ENCODE measurements at places on chromosomes 6 and 20. TPM values are rescaled to one million over a fixed set of nuclear protein-coding genes. Genes with fewer than 3 reads are reported as not detected.

- DNase-seq, result no peak
Measured at GRCh38 chr20:10402938-10403608, 30.9 kb downstream of the MKKS start.

DNA sequence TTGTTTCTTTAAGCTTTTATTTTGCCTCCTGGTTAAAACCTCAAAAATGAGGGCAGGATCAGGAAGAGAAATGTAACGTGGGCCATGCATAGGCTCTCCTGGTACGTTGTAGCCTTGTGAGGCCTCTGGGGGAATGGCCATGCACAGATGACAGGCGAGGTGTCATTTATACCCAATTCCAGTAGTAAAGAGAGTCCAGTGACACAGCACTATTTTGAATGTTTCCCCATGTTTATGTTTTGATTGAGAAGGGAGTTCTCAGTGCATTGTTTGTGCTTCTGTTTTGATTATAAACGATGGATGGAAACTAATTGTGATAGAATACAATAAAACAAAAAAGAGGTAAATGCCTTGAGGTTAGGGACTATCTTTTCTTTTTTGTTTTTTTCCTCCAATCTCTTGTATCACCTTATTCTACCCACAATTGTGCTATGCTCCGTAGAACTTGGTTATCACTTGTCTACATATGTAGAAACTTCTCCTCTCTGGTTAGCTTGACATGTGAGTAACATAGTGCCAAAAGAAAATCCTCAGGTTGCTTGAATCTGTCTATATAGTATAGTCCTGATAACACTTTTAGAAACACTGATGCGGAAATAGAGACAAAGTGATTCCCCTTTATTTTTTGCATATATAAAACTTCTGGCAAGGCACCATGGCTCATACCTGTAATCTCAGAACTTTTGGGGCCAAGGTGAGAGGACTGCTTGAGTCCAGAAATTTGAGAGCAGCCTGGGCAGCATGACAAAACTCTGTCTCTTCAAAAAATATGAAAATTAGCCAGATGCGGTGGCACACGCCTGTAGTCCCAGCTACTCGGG is 6.9 kb upstream of the SMIM28 start:
- DNase-seq, result no peak

- no peak for DNase-seq
Measured at GRCh38 chr20:43525021-43525420, 17.5 kb downstream of the L3MBTL1 start.

DNA sequence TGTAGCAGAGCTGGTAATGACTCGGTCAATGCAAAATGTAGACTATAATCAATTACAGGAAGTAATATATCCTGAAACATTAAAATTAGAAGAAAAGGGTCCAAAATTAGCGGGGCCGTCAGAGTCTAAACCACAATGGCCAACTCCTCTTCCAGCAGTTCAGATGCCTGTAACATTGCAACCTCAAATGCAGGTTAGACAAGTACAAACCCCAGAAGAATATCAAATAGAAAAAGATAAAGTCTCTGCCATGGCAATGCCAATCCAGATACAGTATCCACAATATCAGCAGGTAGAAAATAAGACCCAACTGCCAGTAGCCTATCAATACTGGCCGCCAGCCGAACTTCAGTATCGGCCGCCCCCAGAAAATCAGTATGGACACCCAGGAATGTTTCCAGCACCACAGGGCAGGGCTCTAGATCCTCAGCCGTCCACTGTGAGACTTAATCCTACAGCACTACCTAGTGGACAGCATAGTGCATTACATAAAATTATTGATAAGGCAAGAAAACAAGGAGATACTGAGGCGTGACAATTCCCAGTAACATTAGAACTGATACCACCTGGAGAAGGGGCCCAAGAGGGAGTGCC is 158.4 kb downstream of the GPX5 start:
- peak; percentile 39 for DNase-seq

- DNase-seq, result no peak
Measured at GRCh38 chr20:18973529-18974173, 160.1 kb downstream of the SCP2D1 start.

Gene PLCG1
- total RNA-seq, result 134 TPM

Gene CST4
- total RNA-seq, result not detected

Gene EYA4
- total RNA-seq, result 0.17 TPM

Gene EPB41L1
- total RNA-seq, result 20.3 TPM

DNA sequence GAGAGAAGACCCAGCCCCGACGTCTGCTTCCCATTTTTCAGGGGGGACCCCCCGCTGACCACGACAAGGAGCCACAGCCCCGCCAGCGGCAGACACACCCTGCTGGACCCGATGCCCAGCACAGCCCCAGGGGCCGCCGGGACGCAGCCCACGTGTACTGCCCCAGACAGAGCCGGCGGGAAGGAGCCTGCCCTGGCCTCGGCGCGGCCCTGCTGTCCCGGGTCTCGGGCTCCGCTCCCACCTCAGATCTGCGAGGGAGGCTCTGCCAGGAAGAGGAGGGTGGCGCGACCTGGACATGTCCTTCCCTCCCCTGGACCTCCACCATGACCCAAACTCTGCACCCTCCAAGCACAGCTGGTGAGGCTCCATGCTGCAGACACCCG is 54.7 kb downstream of the KCNQ2 start:
- DNase-seq, result no peak

DNA sequence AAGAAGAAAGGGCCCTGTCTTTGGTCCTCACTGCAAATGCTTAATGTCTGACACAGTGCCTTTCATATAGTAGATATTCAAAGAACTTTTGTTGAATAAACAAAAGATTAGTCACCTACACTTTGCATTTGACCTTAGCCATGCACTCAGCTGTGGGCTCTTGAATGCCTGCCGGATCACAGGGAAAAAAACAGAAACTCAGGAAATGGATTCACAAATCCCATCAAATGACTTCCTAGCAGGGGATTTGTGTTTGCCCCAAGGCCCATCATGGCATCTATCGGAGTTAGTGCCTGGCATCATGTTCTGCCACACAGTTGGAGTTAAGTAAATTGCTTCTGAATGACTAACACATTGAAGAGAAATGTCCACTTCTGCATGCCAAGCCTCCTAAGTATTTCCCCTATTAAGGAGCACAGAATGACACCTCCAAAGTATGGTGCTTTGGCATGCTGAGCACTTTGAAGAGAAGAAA is 72.3 kb upstream of the DST start:
- peak; percentile 100 for DNase-seq

DNA sequence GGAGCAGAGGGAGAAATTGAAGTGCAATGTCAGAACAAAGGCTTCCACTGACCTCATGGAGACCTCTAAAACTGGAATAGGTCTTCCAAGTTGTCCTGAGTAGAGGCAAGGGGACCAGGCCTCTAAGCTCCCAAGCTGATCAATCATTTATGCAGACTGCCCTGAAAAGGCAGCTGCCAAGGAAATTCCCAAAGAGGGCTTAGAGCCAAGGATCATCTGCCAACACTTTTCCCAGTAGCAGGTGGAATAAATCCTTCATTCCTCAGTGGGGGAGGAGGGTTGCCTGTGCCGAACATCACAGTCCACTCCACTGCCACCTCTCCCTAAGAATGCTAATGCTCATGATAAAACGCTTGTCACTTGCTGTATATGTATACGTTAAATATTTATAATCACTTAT is 29.3 kb upstream of the RALY start:
- no peak for DNase-seq

Gene PPIL6
- total RNA-seq, result 0.17 TPM

DNA sequence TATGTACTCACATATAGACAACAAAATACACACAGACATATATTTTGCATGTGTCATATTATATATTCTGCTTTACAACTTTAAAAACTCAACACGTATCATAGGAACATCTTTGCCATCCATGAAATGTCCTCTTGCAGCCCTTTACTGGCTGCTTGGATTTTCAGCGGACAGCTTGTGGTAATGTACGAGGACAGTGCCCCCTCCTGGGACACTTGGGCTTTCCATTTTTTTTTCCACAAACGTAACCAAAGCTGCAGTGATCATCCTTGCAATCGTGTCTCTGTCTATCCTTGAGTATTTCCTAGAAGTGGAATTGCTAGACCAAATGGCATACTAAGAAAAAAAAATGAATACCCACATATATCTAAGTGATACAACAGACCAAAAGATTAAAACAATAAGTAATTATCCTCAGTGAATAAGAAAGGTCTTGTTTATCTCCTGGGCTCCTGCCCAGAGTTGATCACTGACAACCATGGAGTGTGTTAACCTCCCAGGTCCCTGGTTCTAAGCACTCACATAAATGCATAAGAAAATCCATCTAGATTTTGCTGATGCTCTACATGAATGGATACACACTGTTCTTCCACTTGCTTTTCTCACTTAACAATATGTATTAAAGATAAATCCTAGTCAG is 18.1 kb downstream of the BPI start:
- peak; percentile 61 for DNase-seq

DNA sequence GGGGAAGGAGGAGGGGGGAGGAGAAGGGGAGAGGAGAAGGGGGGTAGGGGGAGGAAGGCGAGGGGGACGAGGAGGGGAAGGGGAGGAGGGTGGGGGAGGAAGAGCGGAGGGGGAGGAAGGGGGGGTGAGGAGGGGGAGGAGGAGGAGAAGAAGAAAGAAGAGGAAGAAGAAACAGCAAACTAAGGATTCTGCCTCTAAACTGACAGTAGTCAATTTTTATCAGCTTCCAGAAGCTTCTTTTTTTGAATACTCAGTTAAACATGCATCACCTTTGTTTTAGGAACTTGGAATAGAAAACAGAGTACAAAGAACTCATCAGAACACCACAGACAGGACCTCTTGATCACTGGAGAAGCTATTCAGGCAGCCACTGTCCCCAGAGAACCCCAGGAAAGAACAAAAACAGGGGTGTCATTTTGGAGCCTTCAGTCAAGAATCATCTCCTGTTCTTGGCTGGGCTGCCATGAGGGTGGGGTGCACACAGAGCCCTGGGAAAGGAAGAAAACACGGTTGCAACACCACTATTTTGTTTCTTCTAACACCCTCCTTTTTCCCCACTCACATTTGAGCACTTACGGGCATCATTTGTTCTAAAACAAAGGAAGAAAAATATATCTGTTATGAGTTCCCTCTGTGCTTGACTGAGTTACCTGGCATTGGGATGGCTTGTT is 67.4 kb downstream of the TMEM170B start:
- DNase-seq, result no peak

Gene F13A1
- total RNA-seq, result not detected

GRCh38 chr6:143362192-143362558 is 88.3 kb downstream of the ADAT2 start:
- DNase-seq, result no peak

Gene ADAM33
- 0.10 TPM for total RNA-seq

DNA sequence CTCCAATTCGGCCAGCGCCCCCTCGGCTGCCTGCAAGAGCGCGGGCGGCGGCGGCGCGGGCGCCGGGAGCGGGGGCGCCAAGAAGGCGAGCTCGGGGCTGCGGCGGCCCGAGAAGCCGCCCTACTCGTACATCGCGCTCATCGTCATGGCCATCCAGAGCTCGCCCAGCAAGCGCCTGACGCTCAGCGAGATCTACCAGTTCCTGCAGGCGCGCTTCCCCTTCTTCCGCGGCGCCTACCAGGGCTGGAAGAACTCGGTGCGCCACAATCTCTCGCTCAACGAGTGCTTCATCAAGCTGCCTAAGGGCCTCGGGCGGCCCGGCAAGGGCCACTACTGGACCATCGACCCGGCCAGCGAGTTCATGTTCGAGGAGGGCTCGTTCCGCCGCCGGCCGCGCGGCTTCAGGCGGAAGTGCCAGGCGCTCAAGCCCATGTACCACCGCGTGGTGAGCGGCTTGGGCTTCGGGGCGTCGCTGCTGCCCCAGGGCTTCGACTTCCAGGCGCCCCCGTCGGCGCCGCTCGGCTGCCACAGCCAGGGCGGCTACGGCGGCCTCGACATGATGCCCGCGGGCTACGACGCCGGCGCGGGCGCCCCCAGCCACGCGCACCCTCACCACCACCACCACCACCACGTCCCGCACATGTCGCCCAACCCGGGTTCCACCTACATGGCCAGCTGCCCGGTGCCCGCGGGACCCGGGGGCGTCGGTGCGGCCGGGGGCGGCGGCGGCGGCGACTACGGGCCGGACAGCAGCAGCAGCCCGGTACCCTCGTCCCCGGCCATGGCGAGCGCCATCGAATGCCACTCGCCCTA is 963 bp downstream of the FOXF2 start:
- no peak for DNase-seq

GRCh38 chr6:69936674-69937363 is 70.5 kb downstream of the COL19A1 start:
- DNase-seq, result peak; percentile 80

Gene ASIP
- total RNA-seq, result not detected

Gene HLA-G
- 1.7 TPM for total RNA-seq

- DNase-seq, result no peak
Measured at GRCh38 chr6:4649728-4650127, 126.5 kb upstream of the CDYL start.

Gene SLC12A5
- 0.17 TPM for total RNA-seq

DNA sequence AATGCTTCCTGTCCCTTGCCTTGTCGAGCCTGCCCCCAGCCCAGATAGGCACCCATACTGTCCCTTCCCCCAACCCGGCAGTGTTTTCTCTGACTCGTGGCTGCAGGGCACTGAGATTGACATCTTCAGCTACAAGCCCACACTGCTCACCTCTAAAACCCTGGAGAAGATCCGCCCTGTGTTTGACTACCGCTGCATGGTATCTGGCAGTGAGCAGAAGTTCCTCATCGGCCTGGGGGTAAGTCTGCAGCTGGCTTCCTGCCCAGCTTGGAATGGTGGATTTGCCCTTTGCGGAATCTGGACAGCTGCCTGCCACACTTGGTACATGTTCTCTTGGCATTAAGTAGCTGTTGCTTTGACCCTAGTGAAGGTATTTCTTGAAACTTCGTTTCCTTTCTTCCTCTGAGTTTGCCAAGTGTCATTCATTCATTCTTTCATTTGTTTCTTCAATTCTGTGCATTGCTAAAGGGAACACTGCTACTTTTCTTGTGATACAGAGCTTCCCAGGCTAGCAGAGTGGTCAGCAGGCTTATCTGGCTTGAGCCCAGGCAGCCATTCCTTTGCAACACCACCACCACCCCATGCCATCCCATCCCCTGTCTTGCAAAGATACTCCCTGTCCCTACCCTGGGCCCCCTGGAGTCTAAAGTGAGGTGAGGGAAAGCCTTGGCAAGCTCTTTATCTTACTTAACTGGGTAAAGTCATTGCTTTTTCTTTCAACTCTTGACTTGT is 26.2 kb downstream of the CCDC167 start:
- DNase-seq, result peak; percentile 78

Gene BMP7
- total RNA-seq, result not detected

DNA sequence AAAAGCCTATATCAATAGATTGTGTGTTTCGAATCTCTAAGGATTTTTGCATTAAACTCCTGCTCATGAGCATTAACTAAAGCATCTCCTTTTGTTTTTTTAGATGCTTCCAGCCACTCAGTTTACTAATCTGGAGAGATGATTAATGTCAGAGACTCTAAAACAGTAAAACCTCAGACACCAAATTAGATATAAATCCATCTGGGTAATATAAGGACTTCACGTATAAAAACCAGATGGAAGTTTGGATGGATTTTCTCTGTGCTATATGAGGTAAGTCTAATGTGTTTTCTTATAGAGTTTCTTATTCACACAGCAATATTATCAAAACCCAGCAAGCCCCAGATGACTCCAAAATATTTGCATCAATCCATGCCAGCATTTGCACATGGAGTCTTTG is 137.2 kb downstream of the SYNE1 start:
- no peak for DNase-seq
